ENCODE measurements at places on chromosomes 7 and 10.

GRCh38 chr7:48090095-48090805, 1.2 kb downstream of the UPP1 start:
- DNase-seq, result no peak

- DNase-seq, result no peak
Measured at GRCh38 chr10:4590807-4591206, 235.2 kb upstream of the AKR1E2 start.

DNA sequence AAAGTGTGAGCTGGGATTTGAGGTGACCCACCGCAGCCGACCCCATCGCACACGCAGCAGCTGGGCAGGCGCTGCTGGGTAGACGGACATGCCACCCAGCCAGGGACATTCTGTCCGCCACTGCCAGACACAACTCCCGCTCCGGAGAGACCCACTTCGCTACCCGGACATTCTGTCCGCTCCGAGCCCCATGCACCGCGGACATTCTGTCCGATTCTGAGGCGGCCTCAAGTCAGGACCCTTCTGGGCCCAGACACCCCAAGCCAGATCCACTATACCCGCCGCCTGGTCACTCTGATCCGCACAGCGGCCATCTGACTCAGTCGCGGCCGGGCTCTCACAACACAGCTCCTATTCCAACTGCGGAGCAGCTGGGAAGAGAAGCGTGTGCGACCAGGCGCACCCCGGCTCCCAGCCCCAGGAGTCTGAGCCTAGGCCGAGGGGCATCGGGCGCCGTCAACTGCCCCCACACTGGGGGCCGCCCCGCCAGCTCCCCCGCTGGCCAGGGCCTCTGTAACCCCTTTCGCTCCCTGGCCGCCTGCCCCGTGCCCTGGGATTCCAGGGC, 763 bp downstream of the PITX3 start:
- DNase-seq, result no peak

DNA sequence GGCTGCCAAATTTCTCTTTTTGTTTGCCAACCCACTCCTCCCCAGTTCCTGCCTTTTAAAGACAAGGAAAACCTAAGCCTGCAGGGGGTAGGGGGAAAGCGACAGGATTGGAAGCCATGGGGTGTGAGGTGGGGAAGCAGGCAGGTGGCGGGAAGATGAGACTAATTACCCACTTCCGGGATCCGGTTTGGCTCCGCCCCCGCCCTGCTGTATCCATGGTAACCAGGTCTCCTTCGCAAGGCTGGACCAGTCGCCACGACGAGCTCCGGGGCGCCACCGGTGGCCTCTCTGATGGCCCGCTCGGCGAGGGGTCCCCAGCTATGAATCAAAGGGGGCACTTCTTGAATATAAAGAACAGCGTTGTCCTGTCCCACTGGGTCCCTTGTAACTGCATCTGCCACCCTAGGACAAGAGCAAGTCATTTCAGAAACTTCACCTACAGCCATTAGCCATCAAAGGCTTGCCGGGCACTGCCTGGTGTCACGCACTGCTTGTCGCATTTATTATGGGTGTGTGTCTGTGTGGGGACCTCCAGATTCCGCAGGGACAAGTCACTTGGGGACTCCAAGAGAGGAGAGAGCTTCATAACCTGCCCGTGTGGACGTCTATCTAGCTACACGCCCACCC, 55.4 kb upstream of the LMTK2 start:
- DNase-seq, result peak; percentile 83

GRCh38 chr10:109173937-109174336, 749.4 kb downstream of the XPNPEP1 start:
- DNase-seq, result no peak

- DNase-seq, result peak; percentile 22
Measured at GRCh38 chr7:137480824-137481365, 137.4 kb upstream of the PTN start.

DNA sequence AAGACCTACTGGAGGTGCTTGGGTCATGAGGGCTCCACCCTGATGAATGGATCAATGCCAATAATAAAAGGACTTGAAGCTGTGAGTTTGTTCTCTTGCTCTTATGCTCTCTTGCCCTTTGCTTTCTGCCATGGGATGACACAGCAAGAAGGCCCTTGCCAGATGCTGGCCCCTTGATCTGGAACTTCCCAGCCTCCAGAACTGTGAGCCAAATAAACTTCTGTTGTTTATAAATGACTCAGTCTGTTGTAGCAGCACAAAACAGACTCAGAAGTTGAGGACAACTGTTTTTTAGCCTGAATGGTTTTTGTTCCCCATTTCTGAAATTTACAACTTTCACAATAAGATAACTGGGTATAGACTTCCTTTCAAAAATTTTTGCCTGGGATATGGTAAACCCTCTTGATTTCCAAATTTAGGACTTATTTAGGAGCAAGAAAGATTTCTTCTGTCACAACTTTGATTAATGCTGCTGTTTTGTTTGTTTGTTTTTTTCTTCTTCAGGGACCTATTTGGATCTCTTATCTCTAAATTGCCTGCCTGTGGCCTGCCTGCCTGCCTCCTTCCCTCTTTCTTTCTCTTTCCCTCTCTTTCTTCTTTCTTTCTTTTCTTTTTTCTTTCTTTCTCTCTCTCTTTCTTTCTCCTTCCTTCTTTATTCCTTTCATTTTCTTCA, 12.1 kb downstream of the ENTPD1 start:
- DNase-seq, result no peak

Measured in NCI-H2227 treated with DMSO at 0.1 percent for 48 hours (cell line).